Right renal pelvis (tissue), 4 donors: ENCODE measurements at places on chromosomes 11 and 22. TPM values are rescaled to one million over a fixed set of nuclear protein-coding genes. Genes with fewer than 3 reads are reported as not detected.

GRCh38 chr11:44533921-44534711 lies 31.3 kb upstream of the CD82 start:
- DNase-seq: no peak

DNA sequence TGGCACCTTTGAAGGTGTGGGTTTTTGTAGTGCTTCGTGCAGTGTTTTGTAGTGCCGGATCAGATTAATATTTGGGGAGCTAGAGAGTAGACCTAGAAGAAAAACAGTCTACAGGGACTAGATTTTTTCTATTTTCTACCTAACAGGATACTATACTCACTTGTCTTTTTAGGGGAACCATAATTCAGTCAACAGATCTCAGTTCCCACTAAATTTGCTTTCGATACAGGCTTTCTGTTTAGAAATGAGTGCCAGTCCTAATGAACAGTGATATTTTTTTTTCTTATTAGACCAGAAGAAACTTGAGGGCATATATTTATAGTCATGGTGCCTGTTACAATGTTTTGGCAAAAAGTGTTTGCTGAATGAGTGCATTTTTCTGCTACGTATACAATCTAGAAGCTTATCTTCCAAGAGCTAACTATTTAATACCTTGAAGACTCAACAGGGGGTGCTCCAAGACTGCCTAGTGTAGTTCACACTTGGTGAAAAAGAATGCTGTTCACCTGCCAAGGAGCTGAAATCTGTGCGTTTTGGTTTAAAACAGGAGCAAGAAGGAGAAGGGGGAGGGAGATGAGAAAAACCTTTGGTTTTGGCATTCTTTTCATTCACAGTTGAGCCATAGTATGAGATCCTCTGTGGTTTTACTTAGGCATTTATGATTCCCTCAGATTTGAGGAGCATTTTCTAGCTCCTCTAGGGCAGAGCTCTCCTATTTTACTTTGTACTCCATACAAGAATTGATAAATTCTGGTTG lies 44.9 kb upstream of the VSTM5 start:
- DNase-seq: peak; percentile 48

GRCh38 chr11:43952401-43953342 lies 10.2 kb downstream of the C11orf96 start:
- no peak for DNase-seq

GRCh38 chr11:85769771-85770170 lies 41.2 kb downstream of the SYTL2 start:
- DNase-seq: no peak

- no peak for DNase-seq
These were observed 20.3 kb downstream of the BMAL1 start for GRCh38 chr11:13297917-13298356.

DNA sequence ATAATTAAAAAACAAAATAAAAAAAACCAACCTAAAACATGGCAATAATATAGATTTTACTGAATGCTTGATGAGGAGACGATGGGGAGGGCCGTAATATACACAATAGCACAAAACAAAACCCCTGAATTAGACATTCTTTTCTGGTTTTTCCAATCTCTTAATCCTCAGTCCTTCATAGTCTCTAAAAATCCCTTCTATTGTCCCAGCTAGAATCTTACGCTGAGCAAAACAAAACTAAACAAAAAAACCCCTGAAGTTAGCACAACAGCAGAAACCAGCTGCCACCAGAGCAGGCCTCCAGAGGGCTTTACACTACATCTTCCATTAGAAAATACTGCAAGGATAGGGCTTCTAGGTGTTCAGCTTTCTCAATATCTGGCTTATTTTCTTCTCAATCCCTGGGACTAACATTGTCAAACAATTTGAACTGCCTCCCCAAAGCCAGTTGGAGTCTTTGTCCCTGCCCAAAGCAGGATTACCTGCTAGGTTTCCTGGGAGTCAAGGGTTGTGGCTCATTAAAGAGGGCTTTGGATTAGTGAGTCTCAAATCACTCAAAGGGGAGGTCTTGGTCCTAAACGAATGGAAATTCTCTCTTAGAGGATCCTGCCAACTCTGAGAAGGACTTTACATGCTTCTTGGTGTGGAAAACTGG lies 2.1 kb upstream of the RNF26 start:
- DNase-seq: no peak

Gene OR51E2
- 0.74 TPM for polyA plus RNA-seq

GRCh38 chr11:45638051-45638450 lies 27.4 kb downstream of the CHST1 start:
- DNase-seq: no peak
